ENCODE measurements at places on chromosomes 11 and 22.

DNA sequence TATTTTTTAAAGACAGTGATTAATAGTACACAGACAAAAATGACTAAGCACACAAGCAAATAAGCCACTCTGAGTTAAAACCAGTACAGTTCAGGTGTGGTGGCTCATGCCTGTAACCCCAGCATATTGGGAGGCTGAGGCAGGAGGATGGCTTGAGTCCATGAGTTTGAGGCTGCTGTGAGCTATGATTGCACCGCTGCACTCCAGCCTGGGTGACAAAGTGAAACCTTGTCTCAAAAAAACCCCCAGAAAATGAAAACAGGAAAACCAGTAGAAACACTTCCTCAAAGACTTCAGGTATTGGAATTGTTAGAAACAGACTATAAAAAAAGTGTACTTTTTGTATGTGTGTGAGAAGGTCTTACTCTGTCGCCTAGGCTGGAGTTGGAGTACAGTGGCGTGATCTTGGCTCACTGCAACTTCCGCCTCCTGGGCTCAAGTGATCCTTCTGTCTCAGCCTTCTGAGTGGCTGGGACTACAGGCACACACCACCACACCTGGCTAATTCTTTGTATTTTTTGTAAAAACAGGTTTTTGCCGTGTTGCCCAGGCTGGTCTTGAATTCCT is 33.0 kb downstream of the PPP6R2 start:
- DNase-seq, result no peak

- no peak for DNase-seq
Measured at GRCh38 chr11:73465871-73466270, 89.7 kb downstream of the RELT start.

- no peak for DNase-seq
Measured at GRCh38 chr11:87926250-87926970, 248.8 kb downstream of the RAB38 start.

- no peak for DNase-seq
Measured at GRCh38 chr11:78289552-78290292, 101.0 kb downstream of the USP35 start.

GRCh38 chr11:35632301-35632700 is 14.0 kb downstream of the FJX1 start:
- DNase-seq, result no peak

- DNase-seq, result no peak
Measured at GRCh38 chr11:3153291-3153861, 11.7 kb downstream of the OSBPL5 start.

GRCh38 chr11:45761659-45762058 is 43.3 kb upstream of the SLC35C1 start:
- no peak for DNase-seq

Measured in stimulated activated CD4-positive, alpha-beta T cell treated with anti-CD3 and anti-CD28 coated beads, Interleukin-1b, Interleukin-23, amount 100 ng/mL, for 1 hour (primary cell).